ENCODE measurements at places on chromosomes 5 and 9.

GRCh38 chr5:14775857-14776256 is 95.7 kb downstream of the ANKH start:
- ATAC-seq: peak; percentile 36

- ATAC-seq: no peak
Observed at GRCh38 chr5:27705661-27706060, 667.3 kb upstream of the CDH9 start.

DNA sequence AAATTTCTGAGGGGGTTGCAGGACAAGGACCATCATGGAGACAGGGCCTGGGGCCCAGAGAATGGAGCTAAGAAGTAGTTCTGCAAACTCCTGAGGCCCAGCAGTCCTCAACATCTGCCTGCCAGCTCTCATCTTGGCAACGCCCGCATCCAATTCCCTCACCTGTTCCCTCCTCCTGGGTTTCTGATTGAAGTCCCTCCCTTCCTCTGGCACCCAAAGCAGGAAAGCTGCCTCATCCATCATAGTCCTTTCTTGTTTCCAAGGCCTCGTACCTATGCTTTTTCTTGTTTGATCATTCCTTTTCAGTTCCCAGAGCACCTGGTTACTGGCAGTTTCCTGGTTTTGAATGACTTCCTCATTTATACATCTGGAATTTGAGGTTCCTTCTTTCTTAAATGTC is 181.3 kb downstream of the NR2F1-AS1 start:
- no peak for ATAC-seq

DNA sequence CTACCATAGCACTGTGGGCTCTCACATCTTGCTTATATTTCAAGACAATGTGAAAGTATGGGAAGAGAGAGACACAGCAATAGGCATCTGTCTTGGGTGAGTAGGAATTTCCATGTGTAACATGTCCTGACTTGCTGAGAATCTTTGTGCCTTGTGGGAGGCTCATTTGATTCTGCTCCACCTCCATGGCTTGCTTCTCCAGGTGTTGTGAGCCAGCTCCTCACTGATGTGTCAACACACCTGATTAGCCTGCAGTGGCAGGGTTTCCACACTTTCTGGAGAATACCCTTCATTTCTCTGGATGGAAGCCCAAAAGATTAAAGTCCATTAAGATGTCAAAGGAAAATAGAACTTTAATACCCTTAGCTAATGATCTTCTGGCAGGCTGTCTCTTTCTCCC is 613.6 kb downstream of the ZNF608 start:
- ATAC-seq: peak; percentile 81

DNA sequence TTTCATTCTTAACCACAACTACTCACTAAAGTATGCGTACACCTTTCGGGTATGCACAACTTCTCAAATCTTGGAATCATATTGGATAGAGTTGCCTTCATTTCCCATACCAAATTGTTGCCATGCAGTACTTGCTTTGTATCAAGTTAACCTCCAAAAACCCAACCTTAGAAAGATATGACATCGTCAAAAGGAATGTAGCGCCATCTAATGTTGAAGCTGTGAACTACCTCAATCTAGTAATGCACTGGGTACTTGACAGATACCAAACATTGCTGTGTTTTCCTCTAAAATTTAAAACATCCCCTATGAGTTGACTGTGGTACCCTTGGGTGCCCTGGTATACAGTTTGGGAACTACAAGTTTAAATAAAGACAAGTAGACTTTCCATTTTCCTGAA is 318.4 kb downstream of the ARL15 start:
- no peak for ATAC-seq
